ENCODE measurements at places on chromosomes 13 and 19. TPM values are rescaled to one million over a fixed set of nuclear protein-coding genes. Genes with fewer than 3 reads are reported as not detected.

The LRRC25 gene
- not detected for total RNA-seq

The MIPEP gene
- 19.2 TPM for total RNA-seq

The DIRAS1 gene
- total RNA-seq: 8.6 TPM

The SOX21 gene
- 44.7 TPM for total RNA-seq

The PRODH2 gene
- 5.3 TPM for total RNA-seq

The ATP1A3 gene
- total RNA-seq: 0.29 TPM

The KIR2DL1 gene
- not detected for total RNA-seq

The CD22 gene
- total RNA-seq: 5.1 TPM

The S1PR4 gene
- not detected for total RNA-seq

The ABHD8 gene
- 16.9 TPM for total RNA-seq

The SYNE4 gene
- total RNA-seq: 33.2 TPM

The PCDH20 gene
- 21.2 TPM for total RNA-seq

The SIGLEC12 gene
- total RNA-seq: not detected

The ZNF571 gene
- total RNA-seq: 8.5 TPM

The LILRA2 gene
- total RNA-seq: not detected

The ZAR1L gene
- total RNA-seq: not detected

All from progenitor cell of endocrine pancreas (in vitro differentiated cells).